WTC11 (cell line): ENCODE measurements at places on chromosomes 2 and 18. TPM values are rescaled to one million over a fixed set of nuclear protein-coding genes. Genes with fewer than 3 reads are reported as not detected.

Gene REG1A
- total RNA-seq, result 4.8 to 8.2 TPM (median 5.2 TPM) in 3 replicates

GRCh38 chr2:226135861-226136548 lies 663.6 kb downstream of the IRS1 start:
- DNase-seq, result no peak

DNA sequence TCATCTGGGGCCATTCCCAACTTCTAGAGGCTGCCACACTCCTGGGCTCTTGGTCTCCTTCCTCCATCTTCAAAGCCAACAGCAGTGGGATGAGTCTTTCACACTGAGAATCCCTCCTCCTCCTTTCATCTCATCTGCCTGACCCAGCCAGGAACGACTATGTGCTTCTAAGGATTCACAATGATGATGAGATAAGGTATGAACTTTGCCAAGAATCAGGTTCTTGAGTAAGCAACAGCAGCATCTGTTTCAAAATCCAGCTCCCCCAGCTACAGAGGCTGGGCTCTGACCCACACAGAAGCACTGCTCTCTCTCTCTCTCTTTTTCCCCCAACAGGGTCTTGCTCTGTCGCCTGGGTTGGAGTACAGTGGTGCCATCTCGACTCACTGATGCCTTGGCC lies 46.4 kb downstream of the TIMM21 start:
- no peak for DNase-seq

GRCh38 chr2:172428832-172429210 lies 1.4 kb downstream of the ITGA6 start:
- no peak for DNase-seq
